ENCODE measurements at places on chromosomes 16 and 17.

- DNase-seq, result no peak
Measured at GRCh38 chr17:63753215-63753614, 11.6 kb upstream of the STRADA start.

- no peak for DNase-seq
Measured at GRCh38 chr17:1709971-1710806, at the start of gene TLCD2. TSS of gene TLCD2 (minus strand) at chr17:1710377. CDS start at chr17:1710242, 135 bp downstream.

GRCh38 chr17:1490643-1491442 lies 1.6 kb downstream of the MYO1C start:
- DNase-seq, result peak; percentile 73

GRCh38 chr16:2152695-2153506 lies 2.7 kb upstream of the TRAF7 start:
- no peak for DNase-seq

DNA sequence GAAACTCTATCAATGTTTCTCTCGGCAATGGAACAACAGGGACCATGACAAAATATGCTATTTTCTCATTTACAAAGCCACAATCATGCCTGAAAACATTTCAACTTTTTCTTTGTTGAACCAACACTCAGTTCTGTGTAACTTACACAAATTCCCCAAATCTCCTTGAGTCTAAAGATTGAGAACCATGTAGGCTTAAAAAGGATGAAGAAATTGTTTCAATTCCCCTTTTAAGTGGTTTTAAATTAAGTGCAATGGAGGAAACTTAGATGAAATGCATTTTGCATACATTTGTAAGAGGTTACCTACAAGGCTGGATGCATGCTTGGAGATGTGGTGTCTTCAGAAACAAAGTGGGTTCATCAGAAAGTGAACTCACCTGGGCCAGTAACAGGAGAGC lies 566.4 kb upstream of the CDH11 start:
- DNase-seq, result no peak

DNA sequence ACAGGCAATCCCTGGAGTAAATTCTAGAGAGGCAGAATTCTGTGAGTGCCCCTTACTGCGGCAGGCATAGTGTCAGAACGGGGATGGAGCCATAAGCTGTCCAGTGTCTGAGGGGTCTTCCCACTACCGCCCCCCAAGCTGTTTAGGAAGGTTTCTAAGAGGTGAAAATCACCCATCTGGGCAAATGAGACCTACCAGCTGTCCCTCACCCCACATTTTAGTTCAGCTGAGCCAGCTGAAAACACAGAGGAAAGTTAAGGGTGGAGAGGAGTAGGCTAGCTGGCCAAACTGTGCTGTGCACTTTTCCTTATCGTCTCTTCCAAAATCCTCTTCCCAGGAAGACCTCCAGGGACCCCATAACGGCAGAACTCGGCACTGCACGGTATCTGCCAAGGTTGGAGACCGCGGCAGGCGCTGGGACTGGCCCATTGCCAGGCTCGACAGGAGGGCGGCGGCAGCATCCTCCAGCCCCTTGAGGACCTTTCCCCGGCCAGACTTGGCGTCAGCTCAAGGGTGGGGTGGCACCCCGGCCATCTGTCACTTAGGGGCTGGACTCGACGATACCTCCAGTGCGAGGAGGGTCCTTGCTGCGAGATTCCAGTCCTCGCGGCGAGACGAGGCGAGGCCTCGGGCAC lies 955 bp downstream of the ACLY start:
- DNase-seq, result peak; percentile 13

DNA sequence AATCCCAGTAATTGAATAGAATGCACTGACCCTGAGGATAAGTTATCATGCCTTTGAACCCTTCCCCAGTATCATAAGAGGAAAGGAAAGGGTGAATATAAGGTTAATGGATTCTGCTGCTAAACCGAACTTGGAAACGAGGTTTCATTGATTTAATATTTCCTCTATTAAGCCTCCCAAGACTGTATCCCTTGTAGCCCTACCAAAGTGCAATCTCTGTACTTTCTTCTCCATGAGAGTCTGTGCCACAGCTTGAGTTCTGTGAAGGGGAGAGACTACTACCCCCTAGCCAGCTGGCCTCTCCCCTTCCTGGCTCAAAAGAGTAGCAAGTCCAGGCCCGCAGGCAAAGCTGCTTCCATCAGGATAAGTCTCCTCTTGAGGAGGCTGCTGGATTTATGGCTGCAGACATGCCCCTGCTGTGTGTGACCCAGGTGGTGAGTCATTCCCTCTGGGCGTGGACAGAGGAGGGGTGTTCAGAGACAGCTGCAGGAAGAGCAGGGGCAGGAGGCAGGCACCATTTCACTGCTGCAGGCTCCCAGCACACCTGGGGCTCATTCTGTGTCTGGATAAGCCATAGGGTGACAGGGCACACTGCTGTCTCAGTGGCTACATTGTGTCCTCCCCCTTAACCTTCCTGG lies 58.4 kb downstream of the TOM1L2 start:
- peak; percentile 7 for DNase-seq

DNA sequence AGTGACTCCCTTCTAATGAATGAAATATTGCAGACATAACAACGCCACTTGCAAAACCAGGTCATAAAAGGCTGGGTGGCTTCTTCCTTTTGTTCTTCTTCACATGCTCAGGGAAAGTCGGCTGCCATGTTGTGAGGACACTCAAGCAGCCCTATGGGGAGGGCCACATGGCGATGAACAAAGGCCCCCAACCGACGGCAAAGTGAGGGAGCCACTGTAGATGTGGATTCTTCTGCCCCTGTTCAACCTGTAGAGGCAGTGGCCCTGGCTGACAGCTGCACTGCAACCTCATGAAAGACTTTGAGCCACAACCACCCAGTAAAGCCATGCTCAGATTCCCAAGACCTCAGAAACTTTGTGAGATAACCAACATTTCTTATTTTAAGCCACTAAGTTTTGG lies 203.5 kb upstream of the TNRC6C start:
- DNase-seq, result no peak

DNA sequence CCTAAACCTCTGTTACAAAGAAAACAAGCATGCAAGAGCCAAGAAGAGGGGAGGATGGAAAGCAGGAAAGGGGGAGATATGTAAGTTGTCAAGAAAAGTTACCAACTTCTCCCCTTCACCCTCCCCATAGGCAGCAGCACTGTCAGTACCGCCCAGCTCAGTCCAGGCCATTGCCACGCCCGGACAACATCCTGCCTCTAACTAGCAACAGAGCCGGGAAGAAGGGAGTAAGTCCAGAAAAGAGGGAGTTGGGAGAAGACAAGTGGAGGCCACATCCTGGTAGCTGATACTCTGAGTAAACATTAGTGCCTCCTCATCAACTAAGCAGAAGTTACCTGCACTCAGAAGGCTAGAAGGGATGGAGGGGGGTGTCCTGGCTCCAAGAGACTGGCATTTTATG lies 113.6 kb downstream of the SMG6 start:
- DNase-seq, result no peak

- no peak for DNase-seq
Measured at GRCh38 chr17:12024327-12024726, 3.6 kb downstream of the MAP2K4 start.

- no peak for DNase-seq
Measured at GRCh38 chr17:60716766-60717165, 39.1 kb downstream of the BCAS3 start.

DNA sequence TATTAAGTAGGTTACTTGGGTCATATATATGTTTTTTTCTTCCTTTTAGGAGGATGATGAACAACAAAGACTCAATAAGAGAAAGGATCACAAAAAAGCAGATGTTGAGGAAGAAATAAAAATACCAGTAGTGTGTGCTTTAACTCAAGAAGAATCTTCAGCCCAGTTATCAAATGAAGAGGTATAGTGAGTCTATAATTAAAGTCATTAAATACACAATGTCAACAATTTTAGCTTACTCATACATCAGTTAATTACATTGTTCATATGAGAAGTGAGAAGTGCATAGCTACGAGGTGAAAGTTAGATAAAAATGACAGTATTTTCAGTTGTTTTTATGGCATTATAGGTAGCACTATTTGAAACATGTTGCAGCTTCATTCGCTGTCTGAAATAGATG lies 65.2 kb downstream of the NUP88 start:
- DNase-seq, result no peak

DNA sequence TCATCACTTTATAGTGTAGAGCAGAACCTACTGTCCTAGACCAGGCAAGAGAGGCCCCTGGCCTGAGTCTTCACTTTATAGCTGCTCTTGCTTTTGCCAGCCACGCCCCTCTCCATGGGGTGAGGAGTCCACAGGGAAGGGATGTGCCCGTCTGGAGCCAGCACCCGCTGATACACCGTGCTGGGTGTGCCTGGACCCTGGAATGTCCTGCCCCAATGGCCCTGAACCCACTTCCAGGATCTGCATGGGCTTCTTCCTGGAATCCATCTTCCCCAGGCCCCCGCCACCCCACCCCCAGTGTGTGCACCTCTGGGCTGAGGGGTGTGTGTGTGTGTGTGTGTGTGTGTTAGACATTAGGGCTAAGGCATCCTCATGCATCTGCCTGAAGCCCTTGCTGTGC lies 44.9 kb downstream of the MEOX1 start:
- DNase-seq, result no peak

DNA sequence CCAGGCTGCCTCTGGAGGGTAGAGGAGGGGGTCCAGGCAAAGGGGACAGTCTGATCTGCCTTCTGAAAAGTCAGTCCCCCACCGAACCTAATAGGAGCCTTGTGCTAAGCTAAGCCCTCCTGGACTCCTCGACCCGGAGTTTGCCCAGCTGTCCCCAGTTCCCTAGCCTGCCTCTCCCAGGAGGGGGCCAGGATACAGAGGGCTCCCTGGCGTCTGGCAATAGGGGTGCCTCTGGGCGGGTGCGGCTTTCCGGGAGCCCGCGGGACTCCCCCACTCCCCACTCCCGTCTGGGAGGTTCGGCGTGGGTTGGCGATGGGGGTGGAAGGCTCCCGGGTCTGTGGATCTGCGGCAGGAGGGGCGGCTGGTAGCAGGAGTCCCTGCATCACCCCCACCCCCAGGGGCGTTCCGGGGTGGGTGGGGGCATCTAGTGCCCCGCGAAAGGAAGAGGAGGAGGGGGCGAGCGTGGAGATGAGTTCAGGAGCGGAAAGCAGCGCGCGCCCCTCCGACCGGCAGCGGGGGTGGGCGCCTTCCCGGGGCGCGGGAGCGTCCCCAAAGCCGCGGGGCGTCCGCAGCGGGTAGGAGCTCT lies 1.2 kb downstream of the GSG1L start:
- DNase-seq, result no peak

GRCh38 chr17:19978805-19979211 lies 1.2 kb upstream of the AKAP10 start:
- DNase-seq, result no peak
